ENCODE measurements at places on chromosomes 1 and 21.

- no peak for DNase-seq
Measured at GRCh38 chr1:40898431-40898901, 36.3 kb upstream of the CITED4 start.

- no peak for DNase-seq
Measured at GRCh38 chr1:167545349-167545748, 8.2 kb downstream of the CREG1 start.

- peak; percentile 78 for DNase-seq
Measured at GRCh38 chr1:204455063-204455830, 39.4 kb downstream of the PIK3C2B start.

- DNase-seq: no peak
Measured at GRCh38 chr1:3419415-3420204, 34.9 kb upstream of the ARHGEF16 start.

- no peak for DNase-seq
Measured at GRCh38 chr1:213075725-213076124, 24.7 kb downstream of the RPS6KC1 start.

Data from iPS-NIHi11 (cell line).